ENCODE measurements at places on chromosomes 13 and 19.

DNA sequence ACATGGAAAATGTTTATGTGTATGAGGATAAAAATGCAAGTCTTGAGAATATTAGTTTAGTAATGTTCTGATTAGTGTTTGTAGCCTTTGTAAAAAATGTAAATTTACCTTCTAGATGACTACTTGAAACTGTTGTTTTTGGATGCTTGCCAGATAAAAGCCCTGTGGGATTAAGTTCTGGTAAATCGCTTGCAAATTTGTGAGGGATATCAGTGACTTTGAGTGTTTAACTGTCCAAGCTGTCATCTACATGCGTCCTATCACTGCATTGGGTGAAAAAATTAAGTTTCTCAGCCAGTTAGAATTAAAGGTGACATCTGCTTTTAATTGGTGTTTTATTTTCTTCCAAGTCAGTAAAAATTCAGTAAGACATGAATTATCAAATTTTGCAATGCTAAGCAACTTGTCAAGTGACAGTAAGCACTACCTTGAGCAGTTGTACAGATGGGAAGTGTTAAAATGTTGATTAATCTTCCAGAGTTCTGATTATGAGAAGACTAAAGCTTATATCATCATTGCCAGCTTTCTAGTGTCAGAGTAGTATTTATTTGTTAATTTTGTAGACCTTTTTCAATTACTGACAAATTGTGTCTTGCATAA, 88.0 kb downstream of the PCCA start:
- no peak for DNase-seq

- no peak for DNase-seq
Observed at GRCh38 chr19:45440873-45441654, 17.3 kb upstream of the ERCC1 start.

- DNase-seq = no peak
Observed at GRCh38 chr13:30567072-30567471, 50.6 kb upstream of the USPL1 start.

GRCh38 chr13:79799059-79799867, 318.3 kb downstream of the NDFIP2 start:
- DNase-seq = no peak

- no peak for DNase-seq
Observed at GRCh38 chr19:54316746-54317107, 3.8 kb upstream of the LILRA5 start.

DNA sequence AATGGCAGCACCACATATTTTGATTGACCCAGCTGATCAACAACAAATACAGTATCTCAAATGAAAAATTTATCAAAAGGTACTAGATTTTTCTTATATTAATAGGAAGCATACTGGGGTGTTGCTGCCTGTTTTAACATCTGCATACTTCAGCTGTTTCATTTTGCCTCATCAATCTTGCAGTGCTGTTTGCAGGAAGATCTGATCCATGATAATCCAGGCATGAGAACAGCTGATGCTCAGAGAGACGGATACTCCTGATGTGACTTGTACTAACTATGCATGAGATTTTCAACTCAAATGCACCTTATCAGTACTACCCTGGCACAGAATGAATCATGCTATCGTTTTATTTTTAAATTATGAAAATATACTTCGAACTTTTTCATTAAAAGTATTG, 2136.8 kb downstream of the PCDH9 start:
- DNase-seq = no peak

Measured in BJ (cell line).